ENCODE measurements at places on chromosomes 12 and 14.

GRCh38 chr12:5188472-5188871, 144.8 kb downstream of the KCNA5 start:
- no peak for DNase-seq

GRCh38 chr12:93798279-93799151, 121.3 kb downstream of the CRADD start:
- no peak for DNase-seq

DNA sequence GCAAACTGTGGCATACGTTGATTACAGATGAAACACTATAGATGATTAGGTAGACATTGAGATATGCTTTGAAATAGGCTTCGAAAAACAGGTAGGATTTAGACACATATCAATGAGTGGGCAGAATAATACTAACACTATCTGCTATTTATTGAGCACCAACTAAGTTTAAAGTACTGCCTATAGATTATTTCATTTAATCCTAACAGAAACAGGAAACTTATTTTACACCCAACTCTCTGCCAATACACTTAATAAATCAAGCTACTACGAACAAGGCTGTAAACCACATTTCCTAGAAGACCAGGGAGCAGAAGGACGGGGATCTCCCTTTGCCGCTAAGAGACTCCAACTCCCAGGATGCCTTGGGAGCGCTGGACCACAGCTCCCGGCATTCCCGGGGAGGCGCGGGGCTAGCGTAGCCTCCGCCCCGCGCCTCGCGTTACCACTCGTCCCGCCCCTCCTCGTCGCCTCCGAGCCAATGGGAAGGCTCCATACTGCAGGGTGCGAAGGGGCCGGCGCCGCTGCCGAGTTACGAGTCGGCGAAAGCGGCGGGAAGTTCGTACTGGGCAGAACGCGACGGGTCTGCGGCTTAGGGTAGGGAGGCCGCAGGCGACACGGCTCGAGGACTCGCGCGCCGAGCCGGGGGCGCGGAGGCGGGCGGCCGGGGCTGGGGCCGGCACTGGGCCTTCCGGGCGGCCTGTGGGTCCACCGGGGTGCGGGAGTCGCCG, at the start of gene VRK1:
Gene VRK1 (plus strand): TSS at position 532 of the 731 bp plus-strand sequence. CDS start 36,090 bp downstream, outside the sequence.
- peak; percentile 95 for DNase-seq

DNA sequence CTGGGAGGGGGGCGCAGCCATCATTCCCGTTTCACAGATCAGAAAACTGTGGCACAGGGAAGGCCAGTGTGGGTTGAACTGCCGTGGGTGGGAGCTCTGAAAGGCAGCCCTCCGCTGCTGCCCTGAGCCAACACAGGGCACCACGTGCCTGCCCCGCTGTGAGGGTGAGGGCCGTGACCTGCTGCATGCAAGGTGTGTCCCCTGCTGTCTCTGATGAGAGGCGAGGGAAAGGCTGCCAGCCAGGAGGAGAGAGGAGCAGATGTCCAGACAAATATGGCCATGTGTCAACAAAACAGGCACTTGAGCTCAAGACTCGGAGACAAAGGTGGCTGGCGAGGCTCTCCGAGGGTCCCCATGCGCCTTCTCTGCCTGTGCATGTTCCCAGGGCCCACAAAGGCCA, 108.8 kb downstream of the RBM19 start:
- no peak for DNase-seq

- DNase-seq, result peak; percentile 9
These were observed 2.4 kb upstream of the GALNT8 start for GRCh38 chr12:4717806-4718205.

DNA sequence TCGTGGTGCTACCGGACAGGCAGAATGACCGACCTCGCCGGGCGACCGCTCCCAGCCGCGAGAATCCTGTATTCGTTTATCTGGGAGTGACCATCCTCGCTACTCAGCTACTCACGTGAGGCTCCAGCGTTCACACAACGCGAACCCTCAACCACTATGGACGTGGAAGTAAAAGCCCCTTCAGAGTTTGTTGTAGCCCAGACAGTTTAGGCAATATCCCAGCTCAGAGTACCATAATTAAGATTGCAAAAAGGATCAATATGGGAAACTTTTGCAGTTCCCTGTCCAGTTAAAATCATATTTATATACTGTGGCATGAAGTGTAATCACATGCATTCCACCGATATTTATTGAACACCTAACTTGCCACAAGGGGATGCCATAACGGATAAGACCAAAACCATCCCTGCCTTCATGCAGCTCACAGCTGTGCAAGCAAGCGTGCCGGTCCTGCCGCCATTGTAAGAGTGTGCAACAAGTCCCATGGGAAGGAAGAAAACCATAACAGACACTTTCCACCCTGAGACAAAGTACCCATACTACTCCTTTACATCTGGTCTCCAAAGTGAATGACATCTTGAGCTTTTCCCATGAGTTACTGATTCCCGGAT, 938 bp upstream of the MAX start:
- DNase-seq, result peak; percentile 33

GRCh38 chr14:68564826-68565759, 227.8 kb downstream of the ZFP36L1 start:
- DNase-seq, result peak; percentile 29

DNA sequence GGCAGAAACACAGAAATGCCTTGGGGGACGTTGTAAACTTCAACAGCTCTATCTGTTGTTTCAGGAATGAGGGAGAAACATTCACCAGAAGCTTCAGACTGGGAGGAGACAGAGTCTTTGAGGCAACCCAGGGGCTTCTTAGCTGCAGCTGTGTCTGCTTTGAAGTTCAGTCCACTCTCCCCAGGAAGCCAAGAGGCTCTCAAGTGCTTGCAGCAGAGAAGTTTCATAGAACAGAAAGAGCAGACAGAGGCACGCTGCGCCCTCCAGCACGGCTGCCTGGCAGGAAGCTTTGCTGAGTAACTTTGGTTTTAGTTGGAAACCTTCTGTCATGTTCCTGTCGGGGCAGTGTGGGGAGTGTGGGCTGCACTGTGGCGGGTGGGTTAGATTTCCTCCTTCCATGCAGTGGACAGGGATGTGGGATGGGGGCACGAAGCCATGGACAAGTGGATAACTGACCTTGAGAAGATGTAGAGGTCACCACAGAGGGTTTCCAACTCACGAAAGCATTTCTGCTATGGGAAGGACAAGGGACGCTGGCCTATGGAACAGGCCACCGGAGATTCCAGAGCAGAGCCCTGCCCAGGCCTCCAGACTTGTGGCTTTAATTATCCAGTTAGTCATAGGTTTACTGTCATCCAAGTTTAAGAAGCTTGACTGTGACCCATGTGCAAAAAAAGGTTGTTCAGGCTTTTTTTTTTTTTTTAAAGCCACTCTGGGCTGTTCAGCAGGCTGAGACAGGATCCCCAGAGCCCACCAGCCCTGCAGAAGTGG, 107.7 kb downstream of the ARF6 start:
- peak; percentile 91 for DNase-seq

DNA sequence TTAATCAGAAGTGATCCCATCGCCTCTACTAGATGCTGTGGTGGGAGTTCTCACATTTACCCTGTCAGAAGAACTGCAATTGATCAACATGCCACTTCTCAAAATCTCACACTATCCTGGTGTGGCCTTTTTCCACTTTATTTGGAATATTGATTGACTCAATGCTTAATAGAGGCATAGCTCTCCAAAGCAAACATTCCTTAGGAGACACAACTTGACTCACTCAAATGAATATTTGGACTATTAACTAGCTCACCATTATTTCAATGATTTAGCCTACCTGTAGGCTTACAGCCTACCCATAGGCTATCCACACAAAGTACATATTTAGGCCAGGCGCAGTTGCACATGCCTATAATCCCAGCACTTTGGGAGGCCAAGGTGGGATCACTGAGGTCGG, 186.5 kb downstream of the KLHL28 start:
- no peak for DNase-seq

- peak; percentile 44 for DNase-seq
These were observed 468.3 kb downstream of the AACS start for GRCh38 chr12:125533434-125534029.

- no peak for DNase-seq
These were observed 189.7 kb downstream of the BCAT1 start for GRCh38 chr12:24759155-24759554.

DNA sequence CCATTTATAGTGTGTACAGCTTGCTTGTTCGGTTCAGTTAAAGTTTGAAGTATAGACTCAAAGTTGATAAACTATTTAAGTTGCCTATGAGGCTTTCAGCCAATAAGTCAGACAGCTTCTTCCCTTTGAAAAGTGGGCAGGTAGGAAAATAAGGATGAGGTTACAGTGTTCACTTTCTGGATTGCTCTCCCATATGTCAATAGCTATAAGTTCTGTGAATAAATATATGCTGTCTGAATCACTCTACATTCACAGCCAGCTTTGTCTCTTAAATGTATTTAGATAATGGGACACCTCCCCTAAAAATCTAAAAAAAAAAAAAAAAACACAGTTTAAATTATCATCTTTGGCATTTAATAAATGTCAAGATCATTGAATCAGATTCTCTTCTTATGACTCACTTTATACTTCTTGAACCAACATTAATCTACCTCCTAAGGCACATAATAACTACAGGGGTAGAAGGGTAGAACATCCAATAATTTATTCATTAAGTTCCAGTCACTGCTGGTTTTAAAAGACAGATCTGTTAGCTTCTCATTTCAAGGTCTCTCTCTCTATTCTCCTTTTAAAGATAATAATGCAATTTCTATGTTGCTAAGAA, 126.4 kb upstream of the PCED1B start:
- no peak for DNase-seq

GRCh38 chr12:99916555-99916954, 68.2 kb downstream of the ANKS1B start:
- no peak for DNase-seq

- no peak for DNase-seq
These were observed 96.9 kb downstream of the DNAH10 start for GRCh38 chr12:123859035-123859434.

Measured in activated CD8-positive, alpha-beta T cell treated with anti-CD3 and anti-CD28 coated beads for 36 hours (primary cell).